HT-29 (cell line): ENCODE measurements at places on chromosomes 12 and 14. TPM values are rescaled to one million over a fixed set of nuclear protein-coding genes. Genes with fewer than 3 reads are reported as not detected.
A peak's percentile ranks its signal among the peaks of the same experiment; 100 is the strongest.

DNA sequence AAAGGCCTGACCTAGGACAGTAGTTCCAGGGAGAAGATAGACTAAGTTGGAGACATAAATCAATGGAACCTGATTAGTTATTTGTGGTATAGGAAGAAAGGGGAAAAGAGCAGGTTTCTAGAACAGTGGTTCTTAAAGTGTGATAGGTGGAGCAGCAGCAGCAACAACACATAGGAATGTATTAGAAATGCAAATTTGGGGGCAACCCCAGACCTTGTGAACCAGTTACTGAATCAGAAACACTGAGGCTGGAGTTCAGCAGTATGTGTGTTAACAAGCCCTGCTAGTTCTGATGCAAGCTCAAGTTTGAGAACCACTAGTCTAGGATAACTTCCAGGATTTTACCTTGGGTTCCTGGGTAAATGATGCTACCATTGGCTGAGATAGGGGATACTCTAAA is 308.7 kb downstream of the EMP1 start:
- no peak for DNase-seq

GRCh38 chr14:103630364-103631108 is 1.5 kb downstream of the KLC1 start:
- DNase-seq = no peak

DNA sequence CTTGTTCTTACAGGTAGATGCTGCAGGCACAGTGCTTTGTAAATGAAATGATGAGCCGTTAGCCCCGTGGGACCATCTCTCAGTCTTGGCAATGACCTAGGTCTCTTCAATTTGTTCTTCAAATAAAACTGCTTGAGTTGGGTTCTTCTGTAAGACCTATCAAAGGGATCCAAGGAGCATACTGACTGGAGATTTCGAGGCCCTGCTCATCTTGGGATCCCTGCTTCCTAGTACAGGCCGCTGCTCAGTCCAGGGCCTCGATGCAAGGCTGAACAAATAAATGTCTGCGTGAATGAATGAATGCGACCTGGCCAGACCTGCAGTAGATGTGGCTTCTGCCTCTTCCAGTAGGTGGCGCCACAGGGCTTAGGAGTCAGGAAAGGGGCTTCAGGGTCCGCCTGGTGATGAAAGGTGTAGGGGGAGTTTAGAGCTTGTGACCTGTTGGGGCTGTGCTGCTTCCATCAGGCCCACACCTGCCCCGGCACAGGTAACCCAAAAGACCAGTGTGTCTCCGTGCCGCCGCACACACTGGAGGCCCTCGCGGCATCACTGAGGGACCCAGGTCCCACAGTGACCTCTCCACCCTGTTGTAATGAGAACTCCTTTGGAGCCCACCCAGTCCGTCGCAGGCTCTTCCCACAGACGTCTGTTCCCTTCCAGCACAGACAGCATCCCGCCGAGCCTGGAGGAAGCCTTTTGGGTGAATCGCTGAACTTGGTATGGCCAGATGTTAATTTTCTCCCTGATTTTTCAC is 4.4 kb downstream of the CACNA1C start:
- peak; percentile 56 for DNase-seq

- no peak for DNase-seq
Observed at GRCh38 chr12:130338794-130339601, 1.3 kb downstream of the PIWIL1 start.

- DNase-seq = no peak
Observed at GRCh38 chr12:55008944-55009585, 10.7 kb upstream of the NEUROD4 start.

DNA sequence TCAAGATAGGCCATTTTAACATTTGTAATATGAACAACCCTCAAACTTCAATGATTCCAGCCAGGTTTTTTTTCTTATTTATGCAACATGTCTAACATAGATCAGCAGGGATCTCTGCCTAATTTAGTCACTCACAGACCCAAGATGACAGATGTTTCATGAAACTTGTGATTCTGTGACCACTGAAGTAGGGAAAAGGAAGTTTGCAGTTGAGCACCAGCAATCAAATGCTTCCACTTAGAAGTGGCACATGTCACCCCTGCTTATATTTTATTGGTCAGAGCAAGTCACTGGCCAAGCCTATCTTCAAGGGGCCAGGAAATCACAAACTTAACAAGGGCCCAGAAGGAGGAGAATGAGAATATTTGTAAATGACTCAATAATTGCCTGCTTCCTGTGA is 150.6 kb downstream of the BCAT1 start:
- DNase-seq = no peak

GRCh38 chr14:88831284-88831683 is 6.8 kb downstream of the TTC8 start:
- no peak for DNase-seq

Gene PIWIL1
- total RNA-seq = not detected in 2 replicates

Gene GPHN
- 13.5 and 17.0 TPM in 2 replicates for total RNA-seq

Gene KRT83
- total RNA-seq = 0.10 and 0.94 TPM in 2 replicates

Gene SLC5A8
- not detected in 2 replicates for total RNA-seq
